ENCODE measurements at places on chromosomes 3 and 15.

DNA sequence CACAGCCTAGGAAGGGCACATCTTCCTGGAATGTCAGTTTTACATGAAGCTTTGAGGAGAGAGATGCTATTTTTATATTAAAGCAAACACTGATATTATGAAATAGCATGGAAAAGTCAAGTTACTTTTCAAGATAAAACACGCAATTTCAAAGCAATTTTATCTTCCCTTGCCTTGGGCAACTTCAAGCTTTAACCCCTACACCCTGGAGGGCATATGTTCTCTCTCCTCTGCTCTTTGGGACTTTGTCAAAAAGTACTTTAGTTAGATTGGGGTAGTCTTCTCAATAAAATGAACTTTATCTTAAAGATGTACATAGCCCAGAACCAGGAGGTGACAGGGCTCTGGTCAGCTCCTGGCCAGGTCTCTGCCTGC lies 86.9 kb upstream of the PLXNA1 start:
- DNase-seq: no peak

DNA sequence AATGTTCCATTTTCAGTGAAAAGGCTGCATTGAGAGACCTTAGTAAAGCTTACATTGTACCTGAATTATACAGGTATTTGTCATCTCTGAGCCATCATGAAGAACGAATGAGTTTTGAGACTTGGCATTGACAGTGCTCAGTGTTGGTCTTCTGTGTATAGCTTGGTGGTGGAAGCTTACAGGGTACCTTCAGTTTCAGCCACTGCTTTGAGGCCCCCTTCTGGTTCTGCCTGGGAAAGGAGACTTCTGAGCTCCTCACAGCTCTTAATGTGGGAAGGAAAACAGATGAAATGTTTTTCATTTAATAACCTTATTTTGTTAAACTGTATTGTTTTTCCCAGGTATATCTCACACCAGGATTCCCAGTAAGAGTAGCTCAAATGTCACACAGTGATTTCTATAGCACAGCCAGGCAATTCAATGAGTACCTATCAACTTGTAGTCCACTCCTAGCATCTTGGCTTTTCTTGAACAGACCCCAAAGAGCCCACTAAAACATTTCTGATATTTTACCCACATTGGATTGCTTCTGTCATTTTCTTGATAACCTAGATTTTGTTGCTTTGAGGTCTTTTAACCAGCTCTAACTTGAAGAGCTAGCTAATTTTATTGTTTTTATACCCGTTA lies 5.6 kb downstream of the SERPINI1 start:
- DNase-seq: peak; percentile 57

DNA sequence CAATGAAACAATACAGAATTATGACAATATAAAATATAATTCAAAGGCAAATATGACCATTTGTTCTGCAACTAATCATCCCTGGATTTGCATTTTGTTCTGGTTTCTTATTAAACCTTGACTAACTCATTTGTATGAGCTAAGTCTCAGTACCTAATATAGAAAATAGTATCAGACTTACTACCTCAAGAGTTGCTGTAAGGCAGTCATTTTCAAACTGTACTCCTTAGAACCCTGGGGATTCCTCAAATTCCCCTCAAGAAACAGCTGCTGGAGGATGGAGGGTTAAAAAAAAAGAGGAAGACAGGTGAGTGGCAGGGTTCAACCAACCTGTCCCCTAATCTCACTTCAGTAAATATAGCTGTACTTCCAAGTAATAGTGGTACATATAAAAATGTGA lies 11.1 kb downstream of the ZBTB11 start:
- DNase-seq: no peak

DNA sequence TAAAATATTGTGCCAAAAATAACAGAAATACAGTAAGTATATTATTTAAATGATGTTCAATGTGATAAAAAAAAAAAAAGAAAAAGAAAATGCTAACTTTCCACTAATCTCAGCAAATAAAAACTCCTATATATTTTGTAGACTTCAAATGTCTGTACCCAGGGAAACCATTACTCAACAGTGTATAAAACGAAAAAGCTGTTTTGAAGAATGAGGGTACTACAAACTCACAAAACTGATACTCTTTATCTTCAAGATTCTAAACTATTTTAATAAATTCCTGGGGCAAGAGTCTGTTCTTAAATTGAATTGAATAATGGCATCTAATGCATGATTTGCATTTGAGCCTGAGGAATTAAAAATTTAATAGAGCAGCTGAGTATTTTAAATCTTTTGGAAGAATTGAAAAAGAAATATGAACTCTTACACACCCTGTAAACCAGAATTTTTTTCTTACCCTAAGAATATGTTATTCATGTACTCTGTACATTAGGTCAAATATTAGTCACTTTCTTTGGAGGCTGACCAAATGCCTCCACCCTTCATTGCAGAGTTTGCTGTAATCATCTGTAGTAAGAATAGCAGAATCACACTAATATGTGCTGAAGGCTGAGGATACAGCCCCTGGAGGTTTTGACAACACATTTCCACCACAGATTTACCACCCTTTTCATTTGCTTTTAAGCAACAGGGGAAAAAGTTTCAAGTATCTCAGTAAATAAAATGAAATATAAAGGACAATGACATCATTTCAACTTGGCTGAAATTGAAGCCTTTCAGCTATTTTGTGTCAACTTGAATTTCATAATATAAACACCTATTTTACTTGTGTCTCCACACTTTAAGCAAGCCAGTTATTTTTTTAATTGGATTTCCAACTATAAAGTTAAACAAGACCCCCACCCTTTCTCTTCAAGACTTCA lies 79.7 kb downstream of the FBN1 start:
- DNase-seq: no peak

GRCh38 chr15:43920815-43921214 lies 94.0 kb downstream of the WDR76 start:
- DNase-seq: no peak

DNA sequence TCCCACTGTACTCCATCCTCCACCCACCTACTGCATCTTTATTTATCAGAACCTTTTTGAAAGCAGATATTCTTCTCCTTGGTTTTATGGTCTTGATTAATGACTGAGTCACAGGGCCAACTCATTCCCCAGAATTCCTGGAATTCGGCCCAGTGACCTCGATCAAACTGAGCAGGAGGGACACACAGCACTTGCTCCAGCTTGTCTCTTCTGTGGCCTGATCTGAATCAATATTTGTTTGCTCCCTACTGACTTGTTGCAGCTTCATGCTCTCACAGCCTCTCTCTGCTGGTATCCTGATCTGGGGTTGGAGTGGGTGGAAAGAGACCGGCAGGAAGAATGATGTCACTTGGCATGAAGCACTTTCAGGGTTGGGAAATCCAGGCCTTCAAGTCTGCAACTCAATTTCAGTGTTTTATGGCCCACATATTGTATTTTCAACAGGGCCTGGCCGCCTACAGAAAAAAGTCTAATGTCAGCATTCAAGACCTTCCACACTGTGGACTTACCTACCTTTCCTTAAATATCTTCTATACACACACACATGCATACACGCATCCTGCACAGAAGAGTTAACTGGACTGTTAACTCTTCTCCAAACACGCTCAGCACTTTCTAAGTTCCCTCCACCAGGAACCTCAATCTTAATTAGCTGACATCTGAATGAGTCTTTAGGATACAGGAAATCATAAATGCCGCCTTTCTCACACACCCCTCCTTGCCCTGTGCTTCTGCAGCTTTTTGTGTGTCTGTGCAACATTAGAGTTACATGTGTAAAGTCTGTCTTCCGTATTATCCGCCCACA lies 4.6 kb downstream of the ANXA2 start:
- DNase-seq: no peak

DNA sequence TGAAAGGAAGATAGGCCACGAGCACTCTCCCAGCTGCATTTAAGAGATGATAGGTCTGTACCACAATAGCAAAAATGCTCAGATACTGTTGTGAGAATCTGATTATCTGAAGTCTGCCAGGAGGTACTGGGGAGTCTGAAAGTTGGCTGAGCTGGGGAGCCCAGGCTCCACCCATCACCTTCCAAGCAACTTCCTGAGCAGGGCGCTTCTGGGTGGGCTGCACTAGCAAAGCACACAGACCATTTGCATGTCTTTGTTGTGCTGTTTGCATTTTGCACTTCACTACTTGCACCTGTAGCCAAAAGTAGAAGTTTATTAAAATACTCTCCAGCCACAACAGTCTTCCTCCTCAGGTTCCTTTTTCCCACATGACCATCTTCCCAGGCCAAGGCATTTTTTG lies 133.2 kb downstream of the ALDH1A2 start:
- DNase-seq: no peak

DNA sequence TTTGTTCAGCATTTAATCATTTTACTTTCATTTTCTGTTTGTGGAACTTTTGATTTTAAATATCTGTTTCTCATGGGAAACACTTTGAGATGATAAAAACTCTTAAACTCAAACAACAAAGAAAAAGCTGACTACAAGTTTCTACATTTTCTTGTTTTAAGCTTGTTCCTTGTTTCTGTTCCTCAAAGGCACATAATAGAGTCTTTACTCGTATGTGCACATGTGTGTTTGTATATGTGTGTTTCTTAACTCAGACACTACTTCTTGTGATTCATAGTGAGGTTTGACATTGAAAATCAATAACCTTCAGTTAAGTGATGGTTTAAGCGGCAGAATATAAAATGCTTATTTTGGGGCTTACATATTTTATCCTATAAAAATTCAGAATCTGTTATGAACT lies 786.7 kb upstream of the EPHA6 start:
- no peak for DNase-seq

GRCh38 chr3:16607718-16608117 lies 2.5 kb upstream of the DAZL start:
- no peak for DNase-seq

GRCh38 chr15:41914411-41914810 lies 20.6 kb upstream of the SPTBN5 start:
- DNase-seq: no peak

GRCh38 chr15:45801543-45801942 lies 166.7 kb downstream of the SQOR start:
- no peak for DNase-seq

- no peak for DNase-seq
Observed at GRCh38 chr3:181952221-181952620, 240.5 kb downstream of the SOX2 start.

GRCh38 chr15:78259232-78259631 lies 5.1 kb upstream of the DNAJA4 start:
- DNase-seq: no peak

- peak; percentile 26 for DNase-seq
Observed at GRCh38 chr3:36944641-36945270, at the start of gene TRANK1. Gene TRANK1 (minus strand): TSS chr3:36945054. CDS start chr3:36944809, 245 bp downstream.

DNA sequence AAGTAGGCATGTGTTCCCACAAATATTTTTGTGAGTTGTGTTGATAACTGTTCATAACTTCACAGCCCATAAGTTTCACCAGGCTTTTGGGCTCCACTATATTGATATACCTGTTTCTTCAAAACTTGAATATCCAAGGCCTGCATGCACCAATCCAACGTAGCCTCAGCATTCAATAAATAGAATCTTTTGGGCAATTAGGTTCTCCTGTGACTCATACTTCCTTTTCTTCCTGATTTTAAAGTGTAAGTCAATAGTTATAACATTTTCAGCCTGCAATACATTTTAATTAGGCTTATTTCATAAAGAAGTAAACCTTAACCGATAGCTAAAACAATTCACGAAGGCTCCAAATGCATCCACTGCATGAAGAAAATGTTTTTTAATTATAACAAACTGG lies 97.8 kb upstream of the SPRED1 start:
- DNase-seq: no peak

DNA sequence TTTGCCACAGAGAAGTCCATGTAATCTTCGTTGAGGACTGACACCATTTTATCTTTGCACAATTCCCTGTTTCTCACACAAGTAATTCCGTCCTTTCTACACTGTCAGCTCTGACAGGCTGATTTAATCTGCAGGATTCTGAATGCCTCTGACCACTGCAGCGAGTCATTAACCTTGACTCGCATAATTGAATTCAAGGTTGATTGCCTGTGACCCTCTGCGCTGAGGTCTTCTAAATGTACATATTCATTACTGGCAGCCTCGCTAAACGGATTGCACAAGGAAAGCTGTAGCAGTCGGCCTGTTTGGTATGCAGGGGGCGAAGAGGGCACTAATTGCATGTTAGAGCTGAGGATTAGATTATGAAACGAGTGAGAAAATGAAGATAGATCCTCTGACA lies 147.8 kb downstream of the SHOX2 start:
- no peak for DNase-seq

- DNase-seq: no peak
Observed at GRCh38 chr3:36520241-36521006, 140.1 kb downstream of the STAC start.

DNA sequence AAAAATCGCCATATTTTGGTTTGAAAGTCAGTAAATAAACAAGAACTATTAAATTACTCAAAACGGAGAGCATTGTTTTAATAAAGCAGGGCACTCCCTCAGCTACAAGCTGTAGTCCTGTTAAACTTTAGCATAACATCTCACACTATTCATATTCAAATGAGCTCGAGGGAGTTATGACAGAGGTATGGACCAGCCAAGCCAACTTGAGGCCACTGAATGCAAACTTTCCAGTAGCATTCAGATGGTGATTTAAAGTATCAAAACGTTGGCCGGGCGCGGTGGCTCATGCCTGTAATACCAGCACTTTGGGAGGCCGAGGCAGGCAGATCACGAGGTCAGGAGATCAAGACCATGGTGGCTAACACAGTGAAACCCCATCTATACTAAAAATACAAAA lies 132.9 kb downstream of the GABRB3 start:
- no peak for DNase-seq

DNA sequence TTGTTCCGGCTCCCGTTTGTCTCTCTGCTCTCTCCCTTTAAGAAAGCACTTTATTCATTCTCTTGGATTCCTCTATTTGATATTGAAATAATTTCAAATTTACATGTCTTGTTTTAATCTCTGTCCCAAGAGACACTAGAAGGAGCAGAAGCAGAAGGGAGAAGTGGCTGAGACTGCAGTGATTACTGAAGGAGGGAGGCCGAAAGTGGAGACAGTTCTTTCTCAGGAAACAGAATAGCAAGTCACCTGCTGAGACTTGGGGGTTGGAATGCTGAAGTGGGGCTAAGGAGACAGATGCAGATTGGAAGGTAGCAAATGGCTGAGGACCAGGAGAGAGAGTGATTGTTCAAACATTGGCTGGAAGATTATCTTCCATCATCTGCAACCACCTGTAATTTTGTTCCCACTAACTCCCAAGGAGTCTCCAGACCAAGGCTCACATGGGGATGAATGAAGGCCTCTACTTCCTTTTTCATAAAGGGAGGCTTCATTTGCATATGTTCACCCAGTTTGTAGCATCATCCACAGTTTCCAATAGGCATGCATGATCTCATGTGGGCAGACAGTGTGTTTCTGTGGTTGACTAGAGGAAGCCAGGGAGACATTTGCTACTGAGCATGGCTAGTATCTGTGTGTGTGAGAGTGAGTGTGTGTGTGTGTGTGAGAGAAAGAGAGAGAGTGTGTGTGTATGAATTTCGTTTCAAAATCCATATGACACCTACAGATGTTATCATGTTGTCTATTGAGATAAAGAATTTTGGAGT lies 24.0 kb downstream of the LTF start:
- DNase-seq: no peak

GRCh38 chr3:165056510-165056909 lies 21.8 kb downstream of the SI start:
- DNase-seq: no peak

- DNase-seq: peak; percentile 76
Observed at GRCh38 chr3:152471814-152472671, 203.3 kb downstream of the MBNL1 start.
